ENCODE measurements at places on chromosomes 7 and 10. TPM values are rescaled to one million over a fixed set of nuclear protein-coding genes. Genes with fewer than 3 reads are reported as not detected.

PRR15 gene
- total RNA-seq = not detected

EEF1AKMT2 gene
- total RNA-seq = 66.0 TPM

ARHGEF5 gene
- 1.3 TPM for total RNA-seq

SPDYE5 gene
- total RNA-seq = not detected

TWIST1 gene
- not detected for total RNA-seq

FAM25C gene
- not detected for total RNA-seq

CYP2C9 gene
- not detected for total RNA-seq

NCF1 gene
- total RNA-seq = not detected

AKR1C8 gene
- not detected for total RNA-seq
